ENCODE measurements at places on chromosomes 11 and 22.
A peak's percentile ranks its signal among the peaks of the same experiment; 100 is the strongest.

DNA sequence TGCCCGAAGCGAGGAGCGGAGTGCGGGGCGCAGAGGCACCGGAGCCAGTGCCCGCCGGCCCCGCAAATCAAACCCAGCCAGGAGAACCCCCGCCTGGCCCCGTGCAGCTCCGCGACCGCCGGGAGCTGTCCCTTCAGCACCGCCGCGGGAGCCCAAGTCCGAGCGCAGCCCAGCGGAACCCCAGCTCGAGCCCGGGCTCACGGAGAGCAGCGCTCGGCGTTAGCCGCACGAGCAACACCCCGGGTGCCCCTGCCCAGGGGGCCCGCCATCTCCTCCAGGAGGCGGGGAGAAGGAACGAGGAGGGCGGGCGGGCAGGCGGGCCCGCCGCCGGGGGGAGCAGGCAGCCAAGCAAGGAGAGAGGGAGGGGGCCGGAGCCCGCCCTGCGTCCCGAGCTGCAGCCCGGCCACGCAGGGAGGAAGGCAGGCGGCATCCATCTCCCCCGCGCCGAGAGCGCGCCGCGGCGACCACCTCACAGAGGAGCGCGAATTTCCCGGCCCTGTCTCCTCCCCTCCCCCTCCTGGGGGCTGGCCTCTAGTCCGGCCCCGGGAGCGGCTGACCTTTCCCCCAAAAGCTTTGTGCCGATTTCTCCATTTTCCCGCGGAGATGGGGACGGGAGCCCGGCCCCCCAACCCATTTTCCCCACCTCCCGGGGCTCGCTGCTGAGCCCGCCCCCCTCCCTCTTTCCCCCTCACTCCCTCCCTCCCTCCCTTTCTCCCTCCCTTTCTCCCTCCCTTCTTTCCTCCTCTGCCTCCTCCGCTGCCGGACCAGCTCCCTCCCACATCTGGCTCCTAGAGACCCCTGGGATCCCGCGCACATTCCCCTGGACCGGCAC is 621 bp downstream of the KCNC1 start:
- DNase-seq: no peak

GRCh38 chr22:36873614-36874308 is 13.0 kb downstream of the NCF4 start:
- peak; percentile 69 for DNase-seq

DNA sequence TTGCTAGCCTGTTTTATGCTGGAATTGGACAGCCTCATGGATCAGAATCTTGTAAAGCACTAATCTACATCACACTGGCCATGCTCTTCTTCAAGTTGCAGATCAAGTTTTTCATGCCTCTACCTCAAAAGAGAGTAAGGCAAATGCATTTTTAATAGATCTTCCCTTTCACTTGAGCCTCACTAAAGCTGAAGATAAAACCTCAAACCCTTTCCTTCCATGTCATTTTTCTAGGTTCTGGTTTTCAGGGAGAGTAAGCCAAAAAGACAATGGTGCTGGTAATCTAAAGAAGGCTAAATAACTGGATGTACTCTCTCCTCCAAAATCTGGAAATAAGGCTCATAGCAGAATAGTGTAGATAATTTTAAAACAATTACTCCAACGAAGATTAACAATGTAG is 28.3 kb downstream of the POU2AF1 start:
- DNase-seq: no peak

DNA sequence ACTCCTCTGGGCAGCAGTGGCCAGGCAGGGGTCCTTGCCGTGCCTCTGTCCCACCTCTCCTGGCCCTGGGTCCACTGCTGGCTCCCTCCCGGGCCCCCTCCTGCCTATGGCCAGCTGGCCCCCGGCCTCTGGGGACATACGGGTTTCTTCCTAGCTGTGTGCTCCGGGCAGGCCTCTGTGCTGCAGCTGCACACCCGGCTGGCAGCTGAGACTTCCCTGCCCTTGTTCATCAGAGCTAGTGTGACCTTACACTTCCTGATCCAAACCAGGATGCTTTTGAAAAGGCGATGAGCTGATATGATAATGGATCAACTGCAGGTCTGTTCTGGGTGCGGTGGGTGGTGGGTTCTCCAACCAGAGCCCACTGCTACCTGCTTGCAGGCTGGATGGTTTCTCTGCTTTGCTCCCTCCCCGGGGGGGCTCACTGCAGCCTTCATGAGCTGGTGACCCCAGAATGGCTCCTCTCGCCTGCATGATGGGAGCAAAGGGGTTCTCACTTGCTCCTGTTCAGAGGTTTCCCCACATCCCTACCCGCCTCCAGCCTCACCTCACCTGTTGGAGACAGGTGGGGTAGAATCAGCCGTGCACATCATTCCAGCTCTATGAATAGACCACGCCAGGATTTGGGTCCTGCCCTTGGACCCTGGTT is 13.3 kb downstream of the B3GAT1 start:
- DNase-seq: no peak

- no peak for DNase-seq
These were observed 891.2 kb downstream of the KCNA4 start for GRCh38 chr11:29125606-29126005.

- DNase-seq: no peak
These were observed 118.1 kb downstream of the MPPED1 start for GRCh38 chr22:43529934-43530333.

- no peak for DNase-seq
These were observed 13.9 kb downstream of the ACP2 start for GRCh38 chr11:47234669-47235100.

DNA sequence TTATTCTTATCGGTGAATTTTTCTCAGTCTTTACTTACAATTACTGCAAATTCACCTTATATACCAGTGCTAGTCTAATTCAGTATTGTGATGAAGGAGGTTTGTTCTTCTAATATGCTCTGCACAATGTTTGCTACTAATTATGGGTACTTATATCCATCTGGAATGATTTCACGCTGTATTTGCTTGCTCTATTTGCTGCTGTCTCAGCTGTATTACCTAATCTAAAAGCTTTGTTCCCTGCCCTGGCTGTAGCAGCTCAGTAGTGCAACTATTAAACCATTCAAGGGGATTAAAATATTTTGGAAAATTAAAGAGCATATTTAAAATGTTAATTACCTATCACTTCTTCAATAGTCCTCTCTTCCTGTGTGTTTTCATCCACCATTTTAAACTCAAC is 375.3 kb downstream of the LUZP2 start:
- no peak for DNase-seq

All from NCI-H524 treated with DMSO at 0.1 percent for 48 hours (cell line).